Upper lobe of right lung (tissue), 1 donor: ENCODE measurements at places on chromosomes 3 and 15. TPM values are rescaled to one million over a fixed set of nuclear protein-coding genes. Genes with fewer than 3 reads are reported as not detected.

Gene ATP13A5
- total RNA-seq, result 2.0 TPM

Gene CPNE9
- 0.90 TPM for total RNA-seq

Gene GOLGA6A
- total RNA-seq, result not detected

Gene EHD4
- 39.5 TPM for total RNA-seq

Gene LCTL
- not detected for total RNA-seq

Gene EIF4A2
- total RNA-seq, result 405 TPM

Gene VEPH1
- 139 TPM for total RNA-seq

Gene A4GNT
- not detected for total RNA-seq

Gene COL6A5
- total RNA-seq, result 6.3 TPM

Gene ANKUB1
- not detected for total RNA-seq

Gene TM2D3
- 47.4 TPM for total RNA-seq

Gene SCAANT1
- not detected for total RNA-seq

Gene TLR9
- total RNA-seq, result 0.87 TPM

Gene DUOX2
- total RNA-seq, result 3.8 TPM

Gene NDN
- 30.7 TPM for total RNA-seq

Gene SUMF1
- total RNA-seq, result 33.3 TPM

Gene DNAH12
- 0.52 TPM for total RNA-seq

Gene SYNM
- total RNA-seq, result 19.5 TPM

Gene LYZL4
- total RNA-seq, result not detected

Gene SUCNR1
- total RNA-seq, result 2.7 TPM

Gene TMEM212
- total RNA-seq, result not detected

Gene SAXO2
- total RNA-seq, result 1.7 TPM

Gene GOLGA8T
- 0.20 TPM for total RNA-seq

Gene MESP2
- not detected for total RNA-seq

Gene TOP2B
- total RNA-seq, result 83.4 TPM

Gene OXTR
- total RNA-seq, result 0.55 TPM

Gene SLC24A5
- total RNA-seq, result 0.84 TPM

Gene LMAN1L
- total RNA-seq, result not detected

Gene LRRC49
- 4.3 TPM for total RNA-seq

Gene SLC12A8
- 11.8 TPM for total RNA-seq

Gene VIPR1
- 184 TPM for total RNA-seq

Gene GPR87
- 0.67 TPM for total RNA-seq

Gene SGO1
- not detected for total RNA-seq

Gene NT5DC2
- total RNA-seq, result 39.7 TPM

Gene P3H2
- 79.0 TPM for total RNA-seq

Gene GOLGA8R
- 5.3 TPM for total RNA-seq

Gene RBM5
- total RNA-seq, result 161 TPM

Gene PLS1
- 26.0 TPM for total RNA-seq

Gene KBTBD13
- not detected for total RNA-seq

Gene ZNF717
- total RNA-seq, result 11.0 TPM

Gene DOCK3
- total RNA-seq, result 2.7 TPM

Gene GNB4
- 56.6 TPM for total RNA-seq

Gene PAQR5
- total RNA-seq, result 37.9 TPM

Gene CYP8B1
- total RNA-seq, result not detected

Gene STRIT1
- not detected for total RNA-seq

Gene SLC9C1
- not detected for total RNA-seq

Gene TPRG1
- total RNA-seq, result 22.3 TPM

Gene PFN2
- 28.6 TPM for total RNA-seq
